A549 treated with GW870086 at 1 μM for 4 hours (cell line): ENCODE measurements at places on chromosomes 1 and 21. TPM values are rescaled to one million over a fixed set of nuclear protein-coding genes. Genes with fewer than 3 reads are reported as not detected.

Gene CACHD1
- total RNA-seq = 1.4 to 1.7 TPM (median 1.5 TPM) in 5 replicates

Gene SHE
- total RNA-seq = 0.16 to 0.29 TPM (median 0.20 TPM) in 5 replicates

Gene LORICRIN
- total RNA-seq = not detected in 5 replicates

Gene ZNF648
- not detected in 5 replicates for total RNA-seq

Gene TMPRSS15
- not detected in 5 replicates for total RNA-seq

Gene PAQR6
- total RNA-seq = 2.4 to 5.5 TPM (median 3.3 TPM) in 5 replicates

Gene C4BPB
- total RNA-seq = 1.1 to 2.2 TPM (median 1.7 TPM) in 5 replicates

Gene PEAR1
- total RNA-seq = 5.7 to 7.5 TPM (median 6.1 TPM) in 5 replicates

Gene TLCD4
- 6.5 to 11.0 TPM (median 10.6 TPM) in 5 replicates for total RNA-seq

Gene ADCY10
- total RNA-seq = 0.12 to 0.22 TPM in 2 of 5 replicates, not detected in the others

Gene PDZK1
- 0.79 to 1.5 TPM (median 1.0 TPM) in 5 replicates for total RNA-seq

Gene B3GALNT2
- 15.5 to 22.5 TPM (median 21.0 TPM) in 5 replicates for total RNA-seq

Gene CYP4Z1
- not detected in 5 replicates for total RNA-seq

Gene AMY2A
- total RNA-seq = not detected in 5 replicates

Gene CEP170
- total RNA-seq = 21.2 to 35.3 TPM (median 27.8 TPM) in 5 replicates

Gene CBR3
- total RNA-seq = 10.2 to 12.7 TPM (median 12.1 TPM) in 5 replicates

Gene CFHR5
- total RNA-seq = not detected in 5 replicates

Gene ANGPTL3
- not detected in 5 replicates for total RNA-seq

Gene HNRNPU
- total RNA-seq = 313 to 395 TPM (median 344 TPM) in 5 replicates

Gene ATP1A4
- total RNA-seq = not detected in 5 replicates

Gene RPS27
- 4,264 to 8,287 TPM (median 4,398 TPM) in 5 replicates for total RNA-seq

Gene UHMK1
- total RNA-seq = 12.6 to 24.0 TPM (median 19.2 TPM) in 5 replicates

Gene TACSTD2
- not detected in 5 replicates for total RNA-seq

Gene POU3F1
- not detected in 5 replicates for total RNA-seq

Gene CLCA1
- not detected in 5 replicates for total RNA-seq

Gene LCE3E
- total RNA-seq = 0.51 TPM in 1 of 5 replicates, not detected in the others

Gene TMPRSS2
- total RNA-seq = 0.05 to 0.17 TPM (median 0.10 TPM) in 4 of 5 replicates, not detected in the other

Gene CELA3B
- total RNA-seq = not detected in 5 replicates

Gene SLC9C2
- not detected in 5 replicates for total RNA-seq

Gene KIAA0040
- 0.73 to 0.97 TPM (median 0.78 TPM) in 5 replicates for total RNA-seq

Gene CFAP107
- not detected in 5 replicates for total RNA-seq
